Right ventricle myocardium inferior (tissue), 1 donor: ENCODE measurements at places on chromosomes 1 and 21.

DNA sequence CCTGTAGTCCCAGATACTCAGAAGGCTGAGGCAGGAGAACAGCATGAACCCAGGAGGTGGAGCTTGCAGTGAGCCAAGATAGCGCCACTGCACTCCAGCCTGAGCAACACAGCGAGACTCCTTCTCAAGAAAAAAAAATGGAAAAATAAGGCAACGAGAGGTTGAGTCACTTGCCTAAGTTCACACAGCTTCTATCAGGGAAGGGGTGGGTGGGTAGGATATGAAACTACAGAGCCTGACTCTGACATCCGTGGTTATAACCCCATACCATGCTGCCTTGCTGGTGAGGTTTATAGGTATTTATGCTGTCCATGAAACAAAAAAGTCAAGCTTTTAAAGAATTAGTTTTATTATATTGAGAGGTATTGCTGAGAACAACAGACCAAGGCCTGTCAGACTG, 61.5 kb upstream of the RAB4A start:
- DNase-seq, result no peak

DNA sequence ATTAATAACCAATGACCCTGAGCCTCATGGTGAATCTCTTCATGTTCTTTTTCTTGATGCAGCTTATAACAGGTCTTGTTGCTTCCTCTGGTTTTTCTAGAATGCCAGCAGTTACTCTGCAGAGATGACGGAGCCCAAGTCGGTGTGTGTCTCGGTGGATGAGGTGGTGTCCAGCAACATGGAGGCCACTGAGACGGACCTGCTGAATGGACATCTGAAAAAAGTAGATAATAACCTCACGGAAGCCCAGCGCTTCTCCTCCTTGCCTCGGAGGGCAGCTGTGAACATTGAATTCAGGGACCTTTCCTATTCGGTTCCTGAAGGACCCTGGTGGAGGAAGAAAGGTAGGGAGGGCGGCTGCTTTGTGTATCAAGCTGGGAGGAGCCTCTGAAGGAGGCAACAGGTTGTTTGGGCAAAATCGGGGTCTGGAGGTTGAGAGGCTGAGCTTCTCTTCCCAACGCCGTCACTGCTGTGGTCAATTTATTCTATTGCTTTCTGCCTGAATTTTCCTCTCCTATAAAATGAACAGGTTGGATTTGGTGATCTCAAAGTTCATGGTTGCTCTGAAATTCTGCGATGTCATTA, 6.7 kb downstream of the ABCG1 start:
- DNase-seq, result no peak

DNA sequence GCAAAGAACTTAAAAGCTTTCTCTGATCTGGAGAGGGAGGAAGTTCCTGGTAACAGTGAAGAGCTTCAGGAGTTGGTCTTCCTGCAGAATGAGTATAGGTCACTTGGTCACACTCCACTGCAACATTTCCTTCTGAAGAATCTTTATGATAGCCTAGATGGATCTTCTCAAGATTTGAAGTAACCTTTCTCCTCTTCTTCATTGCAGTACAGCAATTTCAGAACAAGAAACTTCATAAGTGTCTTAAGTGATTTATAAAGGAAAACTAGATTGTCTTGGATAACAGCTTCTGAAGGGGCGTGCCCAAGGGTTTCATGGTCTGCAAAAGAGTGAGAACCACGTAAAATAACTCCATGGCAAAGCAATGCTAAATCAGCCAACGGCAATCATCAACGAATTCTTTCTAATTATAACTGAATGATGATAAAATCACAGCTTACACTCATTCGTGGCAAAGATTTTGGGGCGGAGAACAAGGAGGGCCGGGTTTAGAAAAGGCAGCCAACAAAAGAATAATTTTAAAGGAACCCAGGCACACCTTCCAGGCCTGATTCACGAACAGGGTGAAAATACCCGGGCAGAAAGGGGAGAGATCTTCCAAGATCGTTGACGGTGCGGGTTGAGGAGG, 53.9 kb upstream of the ASPM start:
- no peak for DNase-seq

DNA sequence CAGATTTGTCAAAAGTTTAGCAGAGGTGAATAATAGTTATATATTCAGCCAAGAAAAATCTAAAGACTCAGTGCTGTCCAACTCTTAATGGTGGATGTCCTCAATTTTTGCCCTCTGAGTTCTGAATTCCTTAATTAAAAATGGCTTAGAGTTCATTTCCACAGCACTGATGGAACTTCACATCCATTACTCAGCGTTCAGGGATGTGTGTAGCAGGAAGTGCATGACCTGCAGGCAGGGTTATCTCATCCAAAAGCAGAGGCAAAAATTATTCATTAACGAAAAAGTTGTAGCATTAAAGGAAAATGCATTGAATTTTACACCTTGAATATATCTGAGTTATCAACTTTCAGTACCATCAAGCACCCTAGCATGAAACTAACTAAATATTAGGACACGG, 96.7 kb downstream of the ZP4 start:
- no peak for DNase-seq

- DNase-seq, result peak; percentile 68
Measured at GRCh38 chr1:41426201-41426890, 58.1 kb downstream of the EDN2 start.
